ENCODE measurements at places on chromosomes 13 and 19.

DNA sequence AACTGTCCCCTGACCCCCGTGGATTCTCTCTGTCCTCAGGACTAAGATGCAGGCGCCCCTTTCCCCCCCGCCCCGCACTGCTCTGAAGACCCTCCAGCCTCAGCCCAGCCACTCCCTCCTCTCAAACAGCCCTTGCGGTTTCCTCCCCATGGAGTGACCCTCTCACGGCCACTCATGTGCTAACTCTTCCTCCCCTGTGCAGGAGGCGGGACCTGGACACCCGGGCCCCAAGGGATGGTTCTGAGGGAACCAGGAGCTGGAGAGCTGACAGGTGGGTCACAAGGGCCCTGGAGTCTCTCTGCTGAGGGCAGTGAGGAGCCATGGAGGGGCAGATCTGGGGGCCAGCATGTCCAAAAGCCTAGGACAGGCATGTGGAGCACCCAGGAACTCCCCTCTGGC lies 1.9 kb downstream of the ISOC2 start:
- H3K4me1 ChIP-seq = peaks cover 25% of the 10 kb centered on the region
- H3K36me3 ChIP-seq = no peaks in the 10 kb centered on the region
- no peaks in the 10 kb centered on the region for H3K27me3 ChIP-seq
- no peak for DNase-seq

DNA sequence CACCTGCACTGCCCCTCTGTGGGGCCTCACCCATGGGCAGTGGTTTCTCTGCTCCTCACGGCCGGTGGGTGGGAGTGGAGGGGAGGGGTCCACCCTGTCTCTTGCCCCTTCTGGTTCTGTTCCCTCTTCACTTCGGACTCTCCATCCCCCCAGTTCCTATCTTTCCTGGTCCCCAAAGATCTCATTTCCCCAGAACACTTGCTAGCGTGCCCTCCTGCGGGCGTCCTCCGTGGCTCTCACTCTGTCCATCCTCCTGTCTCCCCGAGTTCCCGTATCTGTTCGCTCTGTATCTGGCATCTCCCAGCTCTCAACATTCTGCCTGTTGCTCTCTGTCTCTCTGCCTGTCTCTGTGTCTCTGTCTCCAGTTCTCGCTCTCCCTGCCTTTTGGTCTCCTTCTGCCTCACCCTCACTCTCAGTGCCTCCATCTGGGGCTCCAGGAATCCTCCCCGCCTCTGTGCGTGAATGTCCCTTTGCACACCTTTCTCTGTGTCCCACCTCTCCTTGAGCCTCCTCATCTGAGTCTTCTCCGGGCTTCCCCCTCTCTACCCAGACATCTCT lies 363 bp downstream of the SPIB start:
- no peak overlapping the region for H3K27ac ChIP-seq
- H3K36me3 ChIP-seq = no peaks in the 10 kb centered on the region
- H3K27me3 ChIP-seq = no peaks in the 10 kb centered on the region

DNA sequence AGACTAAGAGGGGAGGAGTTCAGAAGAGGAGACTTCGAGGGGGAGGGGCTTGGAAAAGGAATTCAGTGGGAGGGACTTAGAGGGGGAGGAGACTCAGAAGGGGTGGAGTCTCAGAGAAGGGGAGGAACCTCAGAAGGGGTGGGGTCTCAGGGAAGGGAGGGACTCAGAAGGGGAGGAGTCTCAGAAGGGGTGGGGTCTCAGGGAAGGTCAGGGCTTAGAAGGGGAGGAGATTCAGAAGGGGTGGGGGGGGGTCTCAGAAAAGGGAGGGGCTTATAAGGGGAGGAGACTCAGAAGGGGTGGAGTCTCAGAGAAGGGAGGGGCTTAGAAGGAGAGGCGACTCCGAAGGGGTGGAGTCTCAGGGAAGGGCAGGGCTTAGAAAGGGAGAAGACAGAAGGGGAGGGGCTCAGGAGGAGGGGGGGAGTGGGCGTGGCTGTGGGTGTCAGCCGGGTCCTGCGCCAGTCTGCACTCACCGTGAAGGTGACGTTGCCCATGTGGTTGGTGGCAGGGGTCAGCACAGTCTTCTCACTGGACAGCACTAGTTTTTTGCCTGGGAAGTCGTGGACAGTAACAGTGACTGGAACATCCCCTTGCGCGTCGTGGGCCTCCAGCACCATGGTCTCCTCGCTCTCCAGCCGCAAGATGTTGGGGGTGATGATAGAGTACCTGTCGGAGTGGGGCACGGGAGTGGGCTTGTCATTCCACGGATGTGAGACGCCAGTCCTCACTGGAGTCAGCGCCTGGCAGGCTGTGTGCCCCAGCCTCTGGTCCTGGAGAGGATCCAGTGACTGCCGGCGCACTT lies 1.5 kb downstream of the C3 start:
- no peak overlapping the region for H3K27ac ChIP-seq
- peaks cover 7% of the 10 kb centered on the region for H3K4me1 ChIP-seq
- no peak overlapping the region for H3K4me3 ChIP-seq
- no peaks in the 10 kb centered on the region for H3K36me3 ChIP-seq

DNA sequence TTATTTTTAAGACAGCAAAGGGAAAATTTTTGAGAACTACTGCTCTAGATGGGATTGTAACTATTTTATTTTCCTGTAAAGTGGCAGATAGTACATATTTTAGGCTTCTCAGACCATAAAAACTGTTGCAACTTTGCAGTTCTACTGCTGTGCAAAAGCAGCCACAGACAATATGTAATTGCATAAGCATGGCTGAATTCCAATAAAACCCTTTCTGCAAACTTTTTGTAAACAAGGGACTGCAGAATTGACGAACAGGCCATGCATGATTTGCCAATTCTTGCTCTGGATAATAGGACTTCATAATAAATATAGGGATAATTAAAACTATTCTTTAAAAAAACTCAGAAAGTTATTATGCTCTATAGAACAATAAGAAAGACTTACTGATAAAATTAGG lies 149.1 kb downstream of the SLITRK5 start:
- no peak overlapping the region for H3K4me3 ChIP-seq
- H3K27ac ChIP-seq = no peak overlapping the region
- no peaks in the 10 kb centered on the region for H3K36me3 ChIP-seq
- H3K27me3 ChIP-seq = no peaks in the 10 kb centered on the region

- no peaks in the 10 kb centered on the region for H3K4me1 ChIP-seq
- H3K36me3 ChIP-seq = no peaks in the 10 kb centered on the region
- H3K4me3 ChIP-seq = no peak overlapping the region
- no peak for DNase-seq
- no peak overlapping the region for H3K27ac ChIP-seq
- H3K27me3 ChIP-seq = no peaks in the 10 kb centered on the region
Measured at GRCh38 chr19:8681345-8682029, 17.1 kb downstream of the ACTL9 start.

DNA sequence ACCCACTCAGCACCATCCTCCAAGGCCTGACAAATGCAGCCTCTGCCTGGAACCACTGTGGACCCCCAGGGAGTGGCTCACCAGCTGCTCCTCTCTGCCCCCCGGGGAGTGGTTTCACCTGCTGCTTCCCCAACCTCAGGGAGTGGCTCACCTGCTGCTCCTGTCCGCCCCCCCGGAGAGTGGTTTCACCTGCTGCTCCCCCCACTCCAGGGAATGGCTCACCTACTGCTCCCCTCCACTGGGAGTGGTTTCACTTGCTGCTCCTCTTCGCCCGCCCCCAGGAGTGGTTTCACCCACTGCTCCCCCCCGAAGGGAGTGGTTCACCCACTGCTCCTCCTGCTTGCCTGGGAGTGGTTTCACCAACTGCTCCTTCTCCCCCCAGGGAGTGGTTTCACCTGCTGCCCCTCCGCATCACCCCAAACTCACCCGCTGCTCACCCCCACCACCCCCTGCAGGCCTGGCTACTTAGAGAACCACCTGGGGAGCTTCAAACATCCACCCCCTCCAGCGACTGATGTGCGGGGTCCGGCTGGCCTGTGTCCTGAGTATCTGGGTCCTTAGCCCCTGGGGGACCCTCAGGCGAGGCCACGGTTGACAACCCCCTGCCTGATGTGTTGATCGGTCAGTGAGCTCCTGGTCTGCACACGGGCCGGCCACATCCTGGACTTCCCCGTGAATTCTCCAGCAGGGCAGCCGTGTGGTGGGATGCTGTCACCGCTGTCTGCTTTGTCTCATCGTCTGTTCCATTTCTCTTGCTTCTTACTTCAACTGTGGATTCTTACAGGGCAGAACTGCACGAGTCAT lies 14.6 kb upstream of the TMEM255B start:
- no peaks in the 10 kb centered on the region for H3K4me1 ChIP-seq
- H3K27ac ChIP-seq = no peak overlapping the region
- H3K4me3 ChIP-seq = no peak overlapping the region
- H3K36me3 ChIP-seq = no peaks in the 10 kb centered on the region

All from GM23338 (cell line).